ENCODE measurements at places on chromosomes 13 and 19. TPM values are rescaled to one million over a fixed set of nuclear protein-coding genes. Genes with fewer than 3 reads are reported as not detected.
A peak's percentile ranks its signal among the peaks of the same experiment; 100 is the strongest.

GRCh38 chr19:16368385-16369305 is 44.0 kb downstream of the KLF2 start:
- H3K4me3 ChIP-seq, result no peak overlapping the region
- H3K27me3 ChIP-seq, result peaks cover 8% of the 10 kb centered on the region
- peaks cover 10% of the 10 kb centered on the region for H3K36me3 ChIP-seq
- H3K4me1 ChIP-seq, result peaks cover 60% of the 10 kb centered on the region
- H3K27ac ChIP-seq, result no peak overlapping the region

DNA sequence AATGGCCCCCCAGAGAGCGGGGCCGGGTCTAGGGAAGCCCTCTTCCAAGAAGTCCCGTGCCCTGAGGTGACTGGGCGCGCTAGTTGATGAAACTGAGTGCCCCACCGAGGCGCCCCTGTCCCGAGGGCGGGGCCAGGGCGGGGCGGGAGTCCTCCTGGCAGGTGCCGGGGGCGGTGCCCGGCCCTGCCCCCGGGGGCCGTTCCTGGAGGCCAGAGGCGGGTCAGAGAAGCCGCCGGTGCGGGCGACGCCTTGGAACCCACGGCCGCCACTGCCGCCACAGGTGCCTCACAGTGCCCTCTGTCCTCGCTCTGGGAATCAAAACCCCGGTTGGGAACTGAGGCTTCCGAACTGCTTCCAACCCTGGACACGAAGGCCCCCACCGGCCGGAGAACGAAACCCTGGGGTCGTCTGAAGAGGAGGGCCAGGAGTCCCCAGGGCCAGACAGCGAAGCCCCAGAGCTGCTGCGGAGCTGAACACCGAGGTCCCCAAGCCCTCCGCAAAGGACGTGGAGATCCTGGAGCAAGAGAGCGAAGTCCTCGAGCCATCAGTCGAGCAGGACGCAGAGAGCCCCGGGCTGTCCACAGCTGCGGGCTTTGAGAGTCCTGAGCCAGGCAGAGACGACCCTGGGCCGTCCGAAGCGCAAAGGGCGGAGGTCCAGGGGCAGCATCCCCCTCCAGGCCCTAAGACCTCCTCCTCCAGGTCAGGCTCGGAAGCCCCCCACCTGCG is at the start of gene MISP3:
MISP3 (plus strand) TSS at position 252 of the 726 bp plus-strand sequence. CDS start 524 bp downstream, outside the sequence.
- H3K4me3 ChIP-seq, result peak within 1 kb of the TSS; percentile 99
- peaks cover 16% of the 10 kb centered on the region for H3K4me1 ChIP-seq
- H3K36me3 ChIP-seq, result peaks cover 2% of the 10 kb centered on the region
- peak within 1 kb of the TSS; percentile 99 for H3K27ac ChIP-seq
- H3K27me3 ChIP-seq, result peaks cover 6% of the 10 kb centered on the region

The ATP4A gene
- total RNA-seq, result not detected

The ZNF561 gene
- 35.3 TPM for total RNA-seq

The SELENOV gene
- total RNA-seq, result not detected

The SLC6A16 gene
- 1.3 TPM for total RNA-seq

The ZNF616 gene
- total RNA-seq, result 7.1 TPM

The IZUMO1 gene
- total RNA-seq, result not detected

Measured in activated CD4-positive, alpha-beta T cell treated with anti-CD3 and anti-CD28 coated beads, Interleukin-2, amount 10 ng/mL, durations not matched to agents 24 days and 14 days (primary cell).